Kidney epithelial cell (primary cell): ENCODE measurements at places on chromosomes 3 and 15. TPM values are rescaled to one million over a fixed set of nuclear protein-coding genes. Genes with fewer than 3 reads are reported as not detected.

GRCh38 chr15:98737721-98738120 is 89.4 kb downstream of the IGF1R start:
- no peak for DNase-seq

- no peak for DNase-seq
Measured at GRCh38 chr3:39220407-39221140, 28.2 kb upstream of the XIRP1 start.

GRCh38 chr3:81707996-81708395 is 53.4 kb downstream of the GBE1 start:
- DNase-seq, result no peak

DNA sequence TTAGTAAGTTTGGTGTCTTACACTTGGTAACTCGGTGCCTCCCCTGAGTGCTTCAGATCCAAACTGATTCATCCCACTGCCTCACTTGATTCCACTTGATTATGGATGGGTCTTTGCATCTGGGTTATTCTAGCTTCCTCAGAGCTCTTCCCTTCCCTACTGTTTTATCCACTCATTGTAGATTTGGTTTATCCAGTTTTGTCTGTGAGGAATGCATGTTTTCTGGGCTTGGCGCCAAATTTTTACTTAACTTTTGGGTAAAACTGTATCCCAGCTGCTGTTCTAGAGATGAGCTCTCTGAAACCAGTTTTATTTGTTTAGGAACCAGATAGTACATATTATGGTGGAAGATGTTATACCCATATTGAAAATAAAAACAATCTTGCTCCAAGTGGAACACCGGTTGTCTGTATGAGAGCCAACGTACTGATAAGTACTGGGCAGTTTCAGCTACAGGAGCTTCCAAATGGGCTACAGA is 20.9 kb downstream of the RAD54L2 start:
- no peak for DNase-seq

MCTP2 gene
- total RNA-seq, result 6.3 and 7.7 TPM in 2 replicates

- no peak for DNase-seq
Measured at GRCh38 chr3:185175370-185175987, 22.6 kb upstream of the C3orf70 start.

- DNase-seq, result no peak
Measured at GRCh38 chr15:89874926-89875564, 18.7 kb downstream of the AP3S2 start.

DNA sequence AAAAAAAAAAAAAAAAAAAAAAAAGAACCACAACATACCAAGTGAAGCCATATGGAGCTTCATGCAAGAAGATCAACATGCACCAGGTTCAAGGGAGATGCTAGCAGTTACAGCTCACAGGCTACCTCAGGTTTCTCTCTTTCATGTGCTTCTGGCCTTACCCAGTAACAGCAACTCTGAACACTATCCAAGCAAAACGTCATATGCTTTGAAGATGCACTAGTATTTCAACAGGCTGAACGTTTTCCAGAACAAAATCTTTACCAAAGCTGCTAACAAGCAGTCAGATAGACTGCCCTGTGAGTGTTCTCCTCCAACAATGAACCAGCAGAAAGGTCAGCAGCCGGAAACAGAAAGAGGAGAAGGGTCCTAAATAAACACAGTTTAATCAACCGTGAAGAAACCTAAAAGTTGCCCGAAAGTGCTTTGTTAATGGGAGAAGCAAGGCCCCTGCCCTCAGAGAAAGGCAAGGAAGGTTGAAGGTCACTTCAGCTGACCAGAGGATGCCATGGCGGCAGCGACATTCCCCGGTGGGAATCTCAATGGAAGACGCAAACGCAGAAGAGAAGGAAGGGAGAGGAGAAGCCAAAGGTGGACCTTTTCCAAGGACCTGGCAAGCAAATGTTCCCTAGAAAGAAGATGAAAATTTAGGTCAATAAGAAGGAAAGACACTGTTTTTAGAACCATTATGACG is 80.1 kb downstream of the CCNL1 start:
- no peak for DNase-seq

DNA sequence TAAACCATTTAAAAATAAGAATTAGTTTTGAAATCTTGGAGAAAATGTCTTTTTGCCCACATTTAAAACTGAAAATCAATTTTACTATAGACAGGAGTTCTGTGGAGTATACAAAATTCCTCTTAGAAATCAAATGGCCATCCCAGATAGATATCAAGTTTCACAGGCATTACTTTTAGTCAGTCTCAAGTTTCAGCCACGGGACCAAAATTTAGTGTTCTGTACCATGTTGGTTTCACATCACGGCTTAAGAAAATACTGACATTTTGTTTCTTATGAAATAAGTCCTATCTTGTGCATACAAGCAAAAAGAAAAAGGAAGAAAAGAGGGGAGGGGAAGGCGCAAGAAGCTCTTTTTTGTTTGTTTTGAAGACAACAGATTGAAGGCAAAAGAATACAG is 45.7 kb downstream of the EIF2AK4 start:
- DNase-seq, result no peak

CNTN3 gene
- 2.0 and 2.6 TPM in 2 replicates for total RNA-seq

DNA sequence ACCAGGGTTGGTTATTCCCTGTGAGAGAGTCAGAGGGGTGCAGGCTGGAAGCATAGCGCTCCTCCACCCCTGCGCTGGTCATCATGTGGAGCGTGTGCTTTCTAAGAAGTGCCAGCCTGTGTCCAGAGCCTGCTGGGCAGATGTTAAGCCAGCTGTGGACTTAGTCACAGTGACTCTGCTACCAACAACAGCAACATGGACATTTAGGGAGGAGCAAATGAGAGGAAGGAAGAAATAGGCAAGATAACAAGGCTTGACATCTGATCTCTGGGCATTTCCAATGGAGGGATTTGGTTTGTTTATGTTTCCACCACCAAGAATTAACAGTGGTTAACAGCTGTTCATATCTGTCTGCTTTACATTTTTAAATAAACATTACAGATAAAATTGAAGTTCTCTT is 36.4 kb upstream of the MYZAP start:
- DNase-seq, result no peak

DNA sequence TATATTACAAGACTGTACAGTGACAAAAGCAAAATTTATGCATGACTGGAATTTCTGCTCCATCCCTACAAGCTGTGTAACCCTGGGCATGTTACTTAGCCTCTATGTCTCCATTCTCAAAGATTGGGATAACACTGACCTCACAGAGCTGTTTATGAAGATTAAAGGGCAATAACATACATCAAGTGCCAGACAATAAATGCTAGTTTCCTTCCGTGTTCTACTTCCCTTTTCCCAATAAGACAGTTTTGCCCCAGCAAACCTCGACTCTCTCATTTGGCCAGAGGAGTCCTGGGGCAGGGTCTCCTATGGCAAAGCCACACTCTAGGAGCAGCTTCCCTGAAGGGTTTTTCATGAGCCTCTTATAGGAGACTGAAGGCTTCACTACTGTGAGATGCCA is 7.5 kb downstream of the HEXA start:
- DNase-seq, result no peak

FGF12 gene
- 3.2 and 5.9 TPM in 2 replicates for total RNA-seq

C3orf85 gene
- not detected in 2 replicates for total RNA-seq

DNA sequence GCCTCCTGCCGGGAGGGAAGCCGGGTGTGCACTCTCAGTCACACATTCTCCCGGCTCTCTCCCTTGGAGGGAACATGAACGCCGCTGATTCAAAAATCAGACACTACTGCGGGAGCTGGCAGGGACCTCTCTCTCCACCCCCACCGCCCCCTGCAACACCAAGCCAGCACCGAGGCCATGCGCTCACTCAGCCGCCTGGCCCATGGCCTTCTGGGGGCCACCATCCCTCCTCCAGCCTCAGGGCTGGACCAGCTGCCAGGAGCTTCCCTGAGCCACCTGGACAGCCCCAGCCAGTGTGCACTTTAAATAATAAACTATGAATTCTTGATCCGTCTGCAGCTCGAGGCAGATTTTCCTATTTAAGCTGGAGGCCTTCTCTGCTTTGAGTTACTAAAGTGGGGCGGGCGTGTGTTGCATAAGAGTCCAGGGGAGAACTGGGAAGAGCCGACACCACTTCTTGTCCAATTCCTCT is 30.6 kb downstream of the ADAMTS17 start:
- DNase-seq, result no peak

SKOR1 gene
- total RNA-seq, result not detected in 2 replicates

- no peak for DNase-seq
Measured at GRCh38 chr3:189467451-189467850, 163.7 kb upstream of the TP63 start.

- DNase-seq, result no peak
Measured at GRCh38 chr15:64901914-64902313, 9.8 kb upstream of the ANKDD1A start.

DNA sequence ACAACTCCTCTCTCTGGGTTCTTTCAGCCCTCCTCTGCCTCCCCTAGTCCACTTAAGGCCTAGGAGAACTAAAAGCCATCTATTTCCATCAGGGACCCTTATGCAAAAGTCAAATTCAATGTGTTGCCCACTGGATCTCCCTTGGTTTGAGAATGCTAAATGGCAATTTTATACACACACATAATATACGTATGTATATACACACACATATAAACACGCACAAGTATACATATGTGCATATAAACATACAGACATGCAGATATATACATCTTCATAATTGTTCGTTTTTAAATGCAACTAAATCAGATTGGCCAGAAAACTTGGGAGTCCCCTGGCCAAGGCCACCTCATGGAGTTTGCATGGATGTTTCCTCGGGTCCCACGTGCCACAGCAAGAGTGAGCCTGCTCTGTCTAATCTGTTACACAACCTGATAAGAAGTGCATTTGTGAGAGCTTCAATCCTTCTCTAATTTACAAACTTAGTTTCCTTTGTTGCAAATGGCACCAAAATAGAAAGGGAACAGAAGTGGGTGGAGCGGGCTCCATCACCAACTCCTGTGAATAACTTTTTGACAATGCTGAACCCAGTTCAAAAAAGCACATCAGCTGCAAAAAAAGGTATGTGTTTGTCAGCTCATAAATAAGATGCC is 84.2 kb downstream of the FOXP1 start:
- DNase-seq, result no peak

TTLL13 gene
- 0.41 TPM in 1 of 2 replicates, not detected in the other for total RNA-seq

DNA sequence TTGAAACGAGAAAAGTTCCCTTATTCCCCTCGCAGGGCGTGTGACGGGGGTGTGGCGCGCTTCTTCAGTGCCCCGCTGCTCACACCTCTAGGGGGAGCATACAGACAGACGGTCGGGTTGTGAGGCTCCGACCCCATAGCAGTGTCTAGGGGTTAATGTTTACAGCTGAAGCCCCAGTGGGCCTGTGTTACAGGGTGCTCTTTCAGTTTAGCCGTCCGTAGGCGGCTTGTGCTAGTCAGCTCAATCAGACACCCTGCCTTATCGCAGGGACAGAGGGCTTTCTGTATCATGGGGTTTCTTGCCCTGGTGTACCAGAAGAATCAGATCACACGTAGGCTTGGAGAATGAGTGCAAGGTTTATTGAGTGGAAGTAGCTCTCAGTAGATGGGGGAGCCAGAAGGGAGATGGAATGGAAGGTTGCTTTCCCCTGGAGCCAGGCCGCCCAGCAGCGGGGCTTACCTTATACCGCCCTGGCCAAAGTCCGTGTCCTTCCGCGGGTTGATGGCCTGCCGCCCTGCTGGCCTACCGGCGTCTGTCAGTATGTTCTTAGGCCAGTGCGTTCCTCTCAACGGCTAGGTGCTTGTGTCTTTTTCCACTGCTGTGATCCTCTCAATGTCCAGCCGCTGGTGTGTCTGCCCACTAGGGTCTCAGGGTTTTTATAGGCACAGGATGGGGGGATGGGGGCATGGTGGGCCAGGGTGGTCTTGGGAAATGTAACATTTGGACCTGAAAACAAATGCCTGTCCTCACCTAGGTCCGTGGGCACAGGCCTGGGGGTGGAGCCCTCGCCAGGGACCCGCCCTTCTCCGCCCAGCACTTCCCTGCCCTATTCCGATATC is 32.2 kb upstream of the ACP3 start:
- no peak for DNase-seq

CHST14 gene
- 24.2 and 25.8 TPM in 2 replicates for total RNA-seq

APBA2 gene
- 51.4 and 54.6 TPM in 2 replicates for total RNA-seq

GRCh38 chr15:31230630-31231485 is 95.8 kb upstream of the KLF13 start:
- no peak for DNase-seq

KBTBD8 gene
- 0.67 and 0.89 TPM in 2 replicates for total RNA-seq

DNA sequence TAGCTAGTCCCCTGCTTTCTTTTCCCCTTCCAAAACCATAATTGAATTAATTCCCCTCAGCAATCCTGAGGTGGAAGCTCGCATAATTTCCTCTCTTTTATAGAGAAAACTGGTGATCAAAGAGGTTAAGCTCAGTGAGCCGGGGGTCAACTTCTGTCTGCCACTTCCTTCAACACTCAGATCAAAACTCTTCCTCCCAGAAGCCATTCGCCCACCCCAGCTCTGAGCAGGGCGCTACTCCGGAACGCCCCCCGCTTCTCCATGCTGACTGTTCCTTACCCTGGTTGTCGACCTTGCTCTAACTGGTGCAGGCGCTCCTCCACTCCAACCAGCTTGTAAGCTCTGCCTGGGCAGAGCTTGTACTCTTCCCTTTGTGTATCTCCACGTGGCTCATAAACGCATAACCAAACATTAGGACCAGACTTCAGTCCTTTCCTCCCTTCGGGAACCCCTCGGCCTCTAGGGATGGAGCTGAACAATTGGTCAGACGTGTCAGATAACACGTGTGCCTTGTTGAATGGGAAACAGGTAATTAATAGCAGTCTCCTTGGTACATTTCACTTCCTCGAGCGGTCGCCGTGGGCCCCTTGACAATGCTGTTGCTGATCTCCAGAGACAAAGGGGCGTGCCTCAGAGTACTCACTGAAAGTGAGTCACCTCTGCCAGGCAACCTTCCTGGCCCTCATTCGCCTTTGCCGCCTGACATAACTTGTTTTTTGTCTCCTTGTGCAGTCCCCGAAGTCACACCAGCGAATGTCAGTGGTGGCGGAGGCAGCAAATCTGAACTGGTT is 71.8 kb downstream of the IL5RA start:
- DNase-seq, result no peak

IL12A gene
- 0.75 and 2.3 TPM in 2 replicates for total RNA-seq

DNA sequence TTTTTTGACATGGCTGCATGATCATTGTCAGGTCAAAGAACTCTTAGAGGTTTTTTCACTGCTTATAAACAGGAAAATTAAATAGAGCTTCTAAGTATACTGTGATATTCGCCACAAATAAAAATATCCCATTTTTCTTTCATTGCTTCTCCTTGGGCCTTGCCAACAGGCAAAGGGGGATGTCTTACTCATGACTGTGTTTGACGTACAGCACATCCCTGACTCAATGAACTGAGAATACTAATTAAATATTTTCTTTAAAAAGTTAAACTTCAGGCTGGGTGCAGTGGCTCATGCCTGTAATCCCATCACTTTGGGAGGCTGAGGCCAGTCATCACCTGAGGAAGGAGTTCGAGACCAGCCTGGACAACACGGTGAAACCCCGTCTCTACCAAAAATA is 41.4 kb upstream of the CCDC80 start:
- DNase-seq, result no peak
